Uterus (tissue), 4 donors: ENCODE measurements at places on chromosomes 5 and 9. TPM values are rescaled to one million over a fixed set of nuclear protein-coding genes. Genes with fewer than 3 reads are reported as not detected.

The PAX5 gene
- 0.55 TPM for total RNA-seq

DNA sequence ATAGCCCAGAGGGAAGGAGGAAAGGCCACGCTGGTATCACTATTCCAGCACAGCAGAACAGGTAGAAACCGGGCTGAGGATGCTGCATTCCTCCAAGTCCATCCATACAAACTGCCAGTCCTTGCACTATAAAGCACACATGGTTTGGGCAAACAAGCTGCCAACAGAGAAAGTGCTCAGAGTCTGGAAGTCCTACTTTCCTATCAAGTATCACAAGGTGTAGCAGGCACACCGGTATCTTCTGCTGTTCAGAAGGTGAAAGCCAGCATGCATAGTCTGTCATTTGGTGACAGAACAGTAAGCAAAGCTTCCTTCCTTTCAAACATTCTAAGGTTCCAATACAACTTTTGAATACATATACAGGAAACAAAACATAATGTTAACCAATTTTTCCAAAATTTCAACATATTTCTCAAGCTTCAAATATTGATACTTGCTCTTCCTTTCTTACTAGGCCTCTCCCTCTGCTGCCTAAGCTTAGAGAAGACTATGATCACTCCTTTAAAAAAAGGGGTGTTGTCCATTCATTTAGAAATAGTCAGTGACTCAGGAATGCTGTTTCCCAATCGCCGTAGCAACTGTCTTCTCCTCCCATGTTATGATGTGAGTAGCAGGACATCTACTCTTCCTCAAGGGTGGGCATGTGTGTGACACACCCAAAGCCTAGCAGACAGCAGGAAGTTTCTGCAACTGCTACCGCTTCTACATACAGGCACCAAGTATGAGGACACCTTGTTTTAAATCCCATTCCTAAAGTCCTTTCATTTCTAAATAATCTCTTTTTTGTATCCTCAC is 14.7 kb downstream of the DIAPH1 start:
- peak; percentile 65 for DNase-seq

DNA sequence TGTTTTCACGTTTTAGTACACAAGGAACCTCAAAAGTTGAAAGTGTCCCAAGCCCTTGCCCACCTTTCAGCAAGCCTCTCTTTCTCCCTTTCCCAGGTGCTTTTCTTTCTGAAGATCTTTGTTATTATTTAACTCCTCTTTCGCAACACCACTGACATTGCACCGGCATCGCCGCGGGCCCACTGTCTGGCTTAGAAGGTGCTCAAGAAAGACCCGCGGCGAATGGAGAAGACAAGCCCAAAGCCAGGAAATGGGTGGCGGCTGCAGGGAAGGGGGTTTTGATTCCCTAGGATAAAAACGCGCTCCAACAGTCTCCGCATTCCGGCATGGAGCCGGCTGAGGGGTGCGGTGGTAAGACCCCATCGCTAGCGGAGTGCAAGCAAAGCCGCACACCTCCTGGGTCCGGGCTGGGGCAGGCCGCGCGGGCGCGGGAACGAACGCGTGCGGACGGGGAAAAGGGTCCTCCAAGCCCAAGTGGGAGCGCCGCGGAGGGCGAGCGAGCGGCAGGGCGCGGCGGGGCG is 404 bp upstream of the AFAP1L1 start:
- DNase-seq = no peak

DNA sequence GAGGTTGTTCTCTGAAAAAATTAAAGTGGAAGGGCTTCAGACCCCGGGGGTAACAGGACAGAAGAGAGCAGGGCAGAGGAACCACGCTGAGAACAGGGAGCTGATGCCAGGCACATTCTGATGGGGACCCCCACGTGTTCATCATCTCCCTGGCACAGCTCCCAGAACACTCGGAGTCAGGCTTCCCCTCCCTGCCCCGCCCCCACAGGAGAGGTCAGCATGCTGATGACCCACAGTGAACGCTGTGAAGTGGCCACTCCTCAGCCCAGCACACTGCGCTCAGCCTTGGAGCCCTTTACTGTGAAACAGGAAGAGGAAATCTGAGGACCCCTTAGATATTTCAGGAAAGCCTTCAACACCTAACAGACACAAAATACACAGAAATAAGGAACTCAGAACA is 16.4 kb downstream of the RETREG1 start:
- DNase-seq = peak; percentile 24

GRCh38 chr9:79471580-79472543 is 99.9 kb upstream of the TLE4 start:
- DNase-seq = peak; percentile 54

GRCh38 chr5:61251874-61252642 is 80.0 kb upstream of the ZSWIM6 start:
- DNase-seq = no peak

DNA sequence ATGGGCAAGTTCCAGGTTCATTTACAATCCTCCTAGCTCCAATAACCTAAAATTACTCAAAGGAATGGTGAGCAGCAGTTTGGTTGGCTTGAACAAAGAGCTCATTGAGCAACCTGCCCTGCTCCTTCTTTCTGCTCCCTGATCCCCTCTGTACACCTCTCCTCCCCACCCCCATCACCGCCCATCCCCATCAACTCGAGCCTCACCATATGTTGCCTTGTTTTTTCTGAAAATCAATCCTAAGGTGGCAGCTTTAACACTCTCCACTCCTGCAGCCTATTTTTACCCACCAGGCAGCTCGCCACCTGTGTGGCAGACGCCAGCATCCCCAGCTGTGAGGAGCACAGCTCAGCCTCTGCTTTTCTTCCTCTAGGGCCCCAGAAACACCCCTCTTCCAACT is 533.4 kb upstream of the BRINP1 start:
- no peak for DNase-seq

- DNase-seq = no peak
These were observed 2.6 kb upstream of the UBE2QL1 start for GRCh38 chr5:6446042-6446441.

DNA sequence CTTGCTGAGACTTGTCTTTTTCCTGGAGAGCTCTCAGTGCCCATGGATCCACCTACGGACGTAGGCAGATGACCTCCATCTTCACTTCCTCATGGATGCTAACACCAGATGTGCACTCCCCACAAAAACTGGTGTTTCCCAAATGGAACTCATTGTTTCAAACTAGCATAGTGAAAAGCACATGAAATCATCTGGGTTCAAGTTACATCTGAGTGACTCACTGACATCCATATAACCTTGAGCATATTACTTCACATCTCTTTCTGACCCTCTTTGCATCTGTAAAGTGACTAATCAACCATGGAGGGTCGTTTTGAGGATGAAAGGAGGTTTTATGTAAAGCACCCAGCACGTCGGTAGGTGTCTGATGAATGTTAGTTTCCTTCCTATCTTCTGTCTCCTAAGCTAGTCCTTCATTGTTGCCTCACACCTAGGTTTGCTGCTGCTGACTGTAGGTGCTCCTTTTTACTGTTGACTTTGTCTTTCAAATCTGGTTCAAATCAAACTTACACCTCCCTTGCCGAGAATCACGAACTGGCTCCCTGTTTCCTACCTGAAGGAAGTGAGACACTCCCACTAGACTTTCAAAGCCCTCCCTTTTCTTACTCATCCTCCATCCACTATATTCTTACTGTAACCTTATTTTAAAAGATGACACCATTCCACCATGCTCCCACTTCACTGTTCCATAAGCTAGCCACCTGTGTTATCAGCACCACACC is 10.3 kb downstream of the OCLN start:
- DNase-seq = no peak

DNA sequence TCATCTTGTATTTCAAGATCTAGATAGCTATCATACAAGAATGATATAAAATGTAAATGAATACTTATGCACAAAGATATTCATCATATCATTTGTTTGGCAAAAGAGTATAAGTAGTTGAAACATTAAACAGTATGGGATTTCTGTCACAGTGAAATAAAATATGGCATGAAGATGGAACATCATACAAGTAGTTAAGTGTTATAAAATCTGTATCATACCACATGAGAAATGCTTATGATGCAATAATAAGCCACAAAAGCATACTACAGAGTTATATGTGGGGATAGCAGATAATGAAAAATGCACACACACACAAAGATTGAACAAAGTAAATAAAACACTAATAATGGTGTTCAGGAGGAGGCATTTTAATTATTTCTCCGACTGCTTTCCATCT is 838.0 kb upstream of the DMAC1 start:
- no peak for DNase-seq

DNA sequence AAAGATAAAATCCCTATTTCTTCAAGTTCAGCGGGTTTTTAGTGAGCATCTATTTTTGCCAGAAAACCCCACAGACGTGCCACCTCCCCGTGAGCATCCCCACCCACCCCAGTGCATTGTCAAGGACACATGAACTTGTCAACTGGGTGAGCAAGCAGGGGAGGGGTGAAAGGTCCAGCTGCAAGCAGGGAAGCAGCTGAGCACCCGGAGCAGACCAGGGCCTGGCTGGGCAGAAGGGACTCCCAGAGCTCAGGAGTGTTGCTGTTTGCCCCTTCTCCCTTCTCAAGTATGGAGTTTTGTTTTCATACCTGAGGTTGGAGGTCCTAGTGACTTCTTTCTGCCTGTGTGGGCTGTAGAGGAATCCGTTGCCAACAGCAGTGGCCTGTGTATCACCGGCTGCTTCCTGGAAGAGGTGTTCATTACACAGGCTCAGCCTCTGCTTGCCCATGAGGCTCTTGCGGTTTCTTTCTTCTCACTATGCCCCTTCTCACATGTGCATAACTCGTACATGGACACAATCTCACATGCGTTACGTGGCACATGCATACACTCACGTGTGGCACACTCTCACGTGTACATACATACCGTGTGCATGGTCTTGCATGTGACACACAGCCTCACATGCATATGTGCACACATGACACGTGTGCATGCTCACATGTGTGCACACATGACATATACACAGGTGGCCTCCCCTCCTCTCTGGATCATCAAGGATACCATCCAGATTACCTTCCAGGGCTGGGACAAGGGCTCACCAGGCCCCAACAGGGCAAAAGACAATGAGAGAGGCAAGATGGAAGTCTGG is 126.7 kb downstream of the MVB12B start:
- DNase-seq = no peak
